ENCODE measurements at places on chromosomes 3 and 15. TPM values are rescaled to one million over a fixed set of nuclear protein-coding genes. Genes with fewer than 3 reads are reported as not detected.

ZBBX gene
- not detected for total RNA-seq

GOLGA8T gene
- total RNA-seq, result not detected

MKRN3 gene
- 6.5 TPM for total RNA-seq

ANKRD34C gene
- total RNA-seq, result not detected
